ENCODE measurements at places on chromosomes 2 and 18.

- no peak for DNase-seq
Measured at GRCh38 chr2:232488097-232488711, 570 bp upstream of the ECEL1 start.

DNA sequence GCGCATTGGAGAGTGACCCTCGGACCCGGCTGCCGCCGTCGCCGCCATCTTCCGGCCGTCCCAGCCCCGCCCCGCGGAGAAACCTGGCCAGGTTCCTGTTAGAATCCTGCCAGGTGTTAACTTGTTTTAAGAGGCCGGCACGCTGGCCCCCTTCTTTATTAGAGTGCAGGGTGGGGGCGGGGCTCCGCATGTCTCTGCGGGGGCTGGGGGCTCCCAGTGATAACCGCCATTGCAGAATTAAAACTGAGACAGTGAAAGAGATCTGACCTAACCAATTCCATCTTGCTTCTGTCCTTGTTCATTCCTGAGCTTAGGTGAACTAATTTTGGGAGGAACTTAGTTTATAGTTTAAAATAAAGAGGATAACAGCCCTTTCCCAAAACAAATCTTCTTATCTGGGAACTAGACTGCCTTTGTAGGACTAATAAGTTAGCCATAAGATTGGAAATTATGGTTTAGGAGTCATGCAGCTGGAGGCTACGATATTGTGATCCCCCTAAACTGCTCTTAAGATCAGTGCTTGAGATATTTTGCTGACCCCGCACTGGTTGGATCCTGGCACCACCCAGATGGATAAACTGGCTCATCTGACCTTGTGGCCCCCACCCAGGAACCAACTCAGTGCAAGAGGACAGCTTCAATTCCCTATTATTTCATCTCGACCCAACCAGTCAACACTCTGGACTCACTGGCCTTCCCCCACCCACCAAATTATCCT is 543 bp upstream of the STARD7 start:
- no peak for DNase-seq

GRCh38 chr2:146748046-146748445 is 1096.8 kb upstream of the ACVR2A start:
- no peak for DNase-seq

- no peak for DNase-seq
Measured at GRCh38 chr2:222572264-222572721, 83.6 kb downstream of the FARSB start.

- DNase-seq = no peak
Measured at GRCh38 chr2:11419781-11420180, 46.2 kb downstream of the E2F6 start.

DNA sequence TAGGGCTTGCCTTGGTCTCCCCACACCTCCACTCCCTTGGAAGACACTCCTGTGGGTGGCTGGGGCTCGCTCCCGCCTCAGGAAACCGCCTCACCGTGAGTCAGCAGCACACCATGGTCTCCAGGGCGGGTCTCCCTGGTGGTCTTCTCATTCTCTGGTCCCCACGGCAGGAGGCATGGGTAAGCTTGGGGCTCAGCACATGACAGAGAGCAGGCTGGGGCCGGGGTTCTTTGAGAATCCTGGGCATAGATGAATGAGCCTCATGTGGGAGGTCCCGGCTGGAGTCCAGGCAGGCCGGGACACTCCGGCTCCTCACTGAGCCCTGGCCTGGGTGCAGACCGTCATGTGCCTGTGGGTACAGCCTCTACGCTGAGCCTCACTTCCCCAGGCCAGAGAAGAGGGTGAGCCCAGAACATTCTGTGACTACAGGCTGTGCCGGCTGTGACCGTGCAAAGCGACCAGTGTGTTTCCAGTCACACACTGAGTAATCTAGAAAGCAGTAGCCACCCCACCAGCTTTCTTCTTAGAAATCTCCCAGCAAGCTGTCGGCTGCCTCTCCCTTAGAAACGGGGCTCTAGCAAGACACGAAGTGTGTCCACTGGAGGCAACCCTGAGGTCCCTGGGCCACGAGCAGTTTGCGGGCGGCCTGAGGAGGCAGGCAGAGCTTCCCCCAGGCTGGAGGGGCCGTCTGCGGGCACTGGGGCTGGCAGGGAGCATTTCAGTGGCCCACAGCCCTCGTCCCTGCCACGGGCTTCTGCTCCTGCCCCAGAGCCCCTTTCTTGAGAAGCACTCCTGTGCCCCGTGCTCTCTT is 93.1 kb downstream of the RHOB start:
- no peak for DNase-seq

DNA sequence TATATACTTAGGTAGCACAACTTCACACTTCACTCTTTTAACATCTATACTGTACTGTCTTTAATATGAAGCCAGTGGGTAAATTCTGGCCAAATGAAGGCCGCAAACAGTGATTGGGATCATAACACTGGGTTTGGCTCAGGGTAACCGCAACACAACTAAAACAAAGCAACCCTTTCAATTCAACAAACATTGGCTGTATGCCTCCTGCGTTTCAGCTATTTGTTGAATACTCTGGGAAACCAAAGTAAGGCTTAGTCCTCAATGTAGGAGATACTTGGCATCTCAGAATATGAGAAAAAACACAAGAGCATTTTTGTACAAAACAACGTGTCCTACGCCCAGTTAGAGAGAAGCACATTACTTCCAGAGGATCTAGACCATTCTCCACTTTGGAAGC is 693.3 kb upstream of the KLHL29 start:
- no peak for DNase-seq

- no peak for DNase-seq
Measured at GRCh38 chr2:44949329-44950151, 8.0 kb downstream of the SIX3 start.

DNA sequence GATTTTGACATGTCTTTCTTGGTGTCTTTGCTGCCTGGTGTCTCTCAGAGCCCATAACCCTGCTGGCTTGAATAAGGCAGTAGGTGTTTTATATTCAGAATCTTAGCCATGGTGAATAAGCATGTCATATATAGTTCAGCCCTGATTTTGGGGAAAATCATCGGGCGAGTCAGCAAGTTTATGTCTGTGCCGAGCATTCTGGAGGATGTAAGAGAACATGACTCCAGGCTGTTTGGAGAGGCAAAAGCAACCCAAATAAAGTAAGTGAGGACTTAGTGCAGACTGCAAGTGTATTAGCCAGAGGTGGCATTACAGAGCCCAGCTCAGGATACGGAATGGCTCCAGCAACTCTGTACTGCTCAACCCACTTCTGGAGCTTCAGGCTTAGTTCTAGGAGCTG is 50.3 kb downstream of the TCF7L1 start:
- no peak for DNase-seq

GRCh38 chr2:153416071-153416470 is 62.5 kb downstream of the RPRM start:
- no peak for DNase-seq

GRCh38 chr18:62523631-62524439 is 1.0 kb downstream of the ZCCHC2 start:
- peak; percentile 41 for DNase-seq

DNA sequence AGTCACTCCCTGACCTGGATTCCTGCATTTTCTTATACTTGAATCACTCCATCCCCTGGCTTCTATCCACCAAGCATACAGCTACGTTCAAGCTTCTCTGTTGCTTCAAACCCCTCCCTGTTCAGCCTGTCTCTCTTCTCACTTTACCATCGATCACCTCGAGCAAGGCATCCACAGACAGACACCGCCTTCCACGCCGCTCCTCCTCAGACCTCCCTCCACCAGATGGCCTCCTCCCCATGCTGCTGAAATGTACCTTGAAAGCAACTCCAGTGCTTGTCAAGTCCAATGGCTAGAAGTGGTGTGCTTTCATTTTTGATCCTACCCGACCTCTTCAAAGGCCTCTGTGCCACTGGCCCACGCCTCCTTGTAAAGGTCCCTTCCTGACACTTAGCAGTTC is 131.3 kb upstream of the ACAA2 start:
- DNase-seq = peak; percentile 4

GRCh38 chr2:105919826-105920225 is 175.1 kb downstream of the NCK2 start:
- DNase-seq = no peak

GRCh38 chr2:69237070-69237670 is 149.9 kb downstream of the GFPT1 start:
- DNase-seq = no peak

DNA sequence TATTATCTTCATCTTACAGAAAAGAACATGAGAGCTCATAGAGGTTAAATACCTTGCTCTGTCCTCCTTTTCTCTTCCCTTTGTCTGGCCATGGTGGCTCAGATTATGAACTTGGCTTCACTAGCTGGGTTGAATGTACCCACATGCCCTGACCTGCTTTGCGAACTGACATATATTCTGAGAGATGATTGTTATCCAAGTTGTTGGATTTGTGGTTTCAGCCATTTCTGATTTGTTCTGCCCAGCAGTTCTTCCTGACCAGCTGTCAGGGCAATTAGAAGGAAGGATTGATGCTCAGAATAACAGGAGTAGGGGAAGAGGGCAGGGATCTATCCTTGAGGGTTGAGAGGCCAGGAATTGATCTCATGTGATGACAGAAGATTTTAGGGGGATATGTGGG is 236.8 kb upstream of the FAM98A start:
- no peak for DNase-seq
